ENCODE measurements at places on chromosomes 2 and 18. TPM values are rescaled to one million over a fixed set of nuclear protein-coding genes. Genes with fewer than 3 reads are reported as not detected.

The IL1RN gene
- total RNA-seq = 0.53 TPM

The IL18R1 gene
- 0.54 TPM for total RNA-seq

The NXPH2 gene
- 4.0 TPM for total RNA-seq

The POU3F3 gene
- 55.2 TPM for total RNA-seq

The EDAR gene
- total RNA-seq = not detected

The CD207 gene
- not detected for total RNA-seq

The ZAP70 gene
- total RNA-seq = 2.2 TPM

The AQP12A gene
- not detected for total RNA-seq

The DES gene
- 3.3 TPM for total RNA-seq

The EMILIN2 gene
- total RNA-seq = 2.8 TPM

The VSNL1 gene
- total RNA-seq = 612 TPM

The CNTNAP5 gene
- total RNA-seq = 37.2 TPM

The B3GNT7 gene
- 5.5 TPM for total RNA-seq

The CPSF3 gene
- total RNA-seq = 11.9 TPM

The EVX2 gene
- not detected for total RNA-seq

The GAD1 gene
- 124 TPM for total RNA-seq

The KIF5C gene
- 474 TPM for total RNA-seq

The COLEC12 gene
- total RNA-seq = 10.5 TPM

The TPO gene
- not detected for total RNA-seq

The ELOA2 gene
- not detected for total RNA-seq

The ABCG8 gene
- total RNA-seq = 4.0 TPM

The SPP2 gene
- not detected for total RNA-seq

The ELMOD3 gene
- 27.4 TPM for total RNA-seq

The MAT2A gene
- 269 TPM for total RNA-seq

The MC2R gene
- total RNA-seq = not detected

The MBD5 gene
- 137 TPM for total RNA-seq

The TGFA gene
- 16.0 TPM for total RNA-seq

The SPAST gene
- total RNA-seq = 35.1 TPM

The MAL gene
- 295 TPM for total RNA-seq

The FOXI3 gene
- total RNA-seq = not detected

The BCL11A gene
- total RNA-seq = 152 TPM

The CTAGE1 gene
- not detected for total RNA-seq

Measured in dorsolateral prefrontal cortex (tissue), 122 donors.